ENCODE measurements at places on chromosomes 6 and 20. TPM values are rescaled to one million over a fixed set of nuclear protein-coding genes. Genes with fewer than 3 reads are reported as not detected.

- H3K27me3 ChIP-seq: no peaks in the 10 kb centered on the region
- H3K27ac ChIP-seq: peak overlapping the region; percentile 73
- H3K4me1 ChIP-seq: peaks cover 62% of the 10 kb centered on the region
- peak; percentile 59 for DNase-seq
- H3K4me3 ChIP-seq: peak overlapping the region; percentile 26
Observed at GRCh38 chr6:116450769-116451740, 10.1 kb upstream of the CALHM6 start.

SYCP2 gene
- 56.0 TPM for total RNA-seq

GRCh38 chr6:101400326-101401135, 7.0 kb downstream of the GRIK2 start:
- DNase-seq: no peak
- H3K27me3 ChIP-seq: no peaks in the 10 kb centered on the region
- H3K36me3 ChIP-seq: peaks cover 6% of the 10 kb centered on the region
- no peak overlapping the region for H3K4me3 ChIP-seq
- H3K27ac ChIP-seq: no peak overlapping the region
- no peaks in the 10 kb centered on the region for H3K4me1 ChIP-seq

GRCh38 chr6:35804996-35805736, at the start of gene LHFPL5:
LHFPL5 (plus strand) TSS chr6:35805352; CDS start chr6:35805671, 319 bp downstream.
- peaks cover 6% of the 10 kb centered on the region for H3K36me3 ChIP-seq
- H3K4me1 ChIP-seq: peaks cover 9% of the 10 kb centered on the region
- H3K27me3 ChIP-seq: peaks cover 23% of the 10 kb centered on the region

DNA sequence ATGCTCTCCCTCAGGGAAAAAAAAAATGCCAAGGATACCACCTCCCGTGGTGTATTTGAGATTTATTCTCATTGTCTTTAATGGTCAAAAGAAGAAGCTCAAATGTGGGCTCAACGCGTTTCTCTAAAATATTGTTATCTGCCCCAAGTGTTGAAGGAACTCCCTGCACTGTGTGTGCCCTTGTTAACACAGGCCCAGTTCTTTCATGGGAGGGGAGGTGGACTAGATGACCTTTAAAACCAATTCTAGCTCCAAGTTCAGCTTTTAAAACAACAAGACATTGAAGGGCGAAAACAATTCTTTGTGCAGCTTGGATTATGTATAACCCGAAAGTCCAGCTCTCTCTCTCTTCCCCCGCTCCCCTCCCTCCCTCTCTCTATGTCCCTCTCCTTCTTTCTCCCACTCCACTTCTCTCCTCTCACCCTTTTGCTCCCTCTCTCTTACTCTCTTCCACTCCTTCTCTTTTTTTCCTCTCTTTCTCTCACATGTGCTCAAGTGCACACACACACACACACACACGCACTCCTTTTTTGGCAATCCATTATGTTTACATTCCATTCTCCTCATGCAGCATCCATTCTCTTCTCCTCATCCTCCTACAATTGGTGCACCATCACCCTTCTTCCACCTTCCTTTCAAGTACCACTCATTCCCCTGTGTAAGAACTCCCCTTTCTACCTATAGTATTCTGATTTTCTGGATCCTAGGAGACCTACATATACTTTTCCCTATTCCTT, 8.5 kb downstream of the HLA-DMB start:
- peaks cover 10% of the 10 kb centered on the region for H3K4me1 ChIP-seq
- H3K36me3 ChIP-seq: no peaks in the 10 kb centered on the region
- no peak overlapping the region for H3K4me3 ChIP-seq
- H3K27ac ChIP-seq: no peak overlapping the region
- no peak for DNase-seq
- no peaks in the 10 kb centered on the region for H3K27me3 ChIP-seq

- no peaks in the 10 kb centered on the region for H3K4me1 ChIP-seq
- peak; percentile 24 for DNase-seq
- no peaks in the 10 kb centered on the region for H3K36me3 ChIP-seq
- H3K4me3 ChIP-seq: no peak overlapping the region
Observed at GRCh38 chr20:61765871-61766654, 299.6 kb downstream of the TAF4 start.

DNA sequence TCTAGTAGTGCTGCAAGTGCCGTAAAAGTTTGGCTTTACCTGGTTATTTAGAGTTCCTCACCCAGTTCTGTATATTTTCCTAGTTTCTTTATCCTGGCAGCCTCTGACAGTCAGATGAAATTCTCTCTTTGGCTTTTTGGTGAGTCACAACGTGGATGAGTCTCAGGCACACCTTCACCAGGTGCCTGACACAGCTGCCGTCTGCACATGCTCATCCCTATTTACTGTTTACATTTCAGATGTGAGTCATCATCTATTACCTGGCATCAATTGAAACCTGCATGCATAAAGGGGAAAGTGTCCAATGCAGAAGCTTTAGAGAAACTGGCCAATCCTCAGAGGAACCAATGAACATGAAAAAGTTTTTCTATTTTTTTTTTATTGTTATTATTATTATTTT, 33.3 kb upstream of the ADGRF4 start:
- H3K27me3 ChIP-seq: no peaks in the 10 kb centered on the region
- H3K4me1 ChIP-seq: peaks cover 20% of the 10 kb centered on the region
- H3K36me3 ChIP-seq: no peaks in the 10 kb centered on the region
- no peak overlapping the region for H3K27ac ChIP-seq
- no peak overlapping the region for H3K4me3 ChIP-seq

NKX2-2 gene
- total RNA-seq: not detected

- no peak overlapping the region for H3K4me3 ChIP-seq
- no peak overlapping the region for H3K27ac ChIP-seq
- DNase-seq: peak; percentile 47
- H3K27me3 ChIP-seq: no peaks in the 10 kb centered on the region
Observed at GRCh38 chr20:16434062-16434664, 139.1 kb downstream of the KIF16B start.

NFATC2 gene
- 15.8 TPM for total RNA-seq

BCLAF1 gene
- total RNA-seq: 139 TPM

GRCh38 chr6:86031713-86032112, 389.0 kb upstream of the SYNCRIP start:
- no peaks in the 10 kb centered on the region for H3K4me1 ChIP-seq
- no peak overlapping the region for H3K27ac ChIP-seq
- H3K27me3 ChIP-seq: no peaks in the 10 kb centered on the region
- no peak overlapping the region for H3K4me3 ChIP-seq
- DNase-seq: no peak
- no peaks in the 10 kb centered on the region for H3K36me3 ChIP-seq

DNA sequence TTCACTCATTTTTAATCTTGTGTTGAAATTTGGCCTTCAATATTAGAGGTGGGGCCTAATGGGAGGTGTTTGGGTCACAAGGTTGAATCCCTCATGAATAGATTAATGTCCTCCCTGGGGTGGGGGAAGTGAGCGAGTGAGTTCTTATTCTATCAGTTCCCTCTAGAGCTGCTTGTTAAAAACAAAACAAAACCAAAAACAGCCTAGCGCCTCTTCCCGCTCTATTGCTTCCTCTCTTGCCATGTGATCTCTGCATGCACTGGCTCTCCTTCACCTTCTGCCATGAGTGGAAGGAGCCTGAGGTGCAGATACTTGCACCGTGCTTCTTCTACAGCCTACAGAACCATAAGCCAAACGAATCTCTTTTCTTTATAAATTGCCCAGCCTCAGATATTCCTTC, 89.6 kb upstream of the SLC35F1 start:
- H3K4me1 ChIP-seq: no peaks in the 10 kb centered on the region
- DNase-seq: no peak
- H3K27me3 ChIP-seq: no peaks in the 10 kb centered on the region
- H3K36me3 ChIP-seq: no peaks in the 10 kb centered on the region
- no peak overlapping the region for H3K4me3 ChIP-seq

DNA sequence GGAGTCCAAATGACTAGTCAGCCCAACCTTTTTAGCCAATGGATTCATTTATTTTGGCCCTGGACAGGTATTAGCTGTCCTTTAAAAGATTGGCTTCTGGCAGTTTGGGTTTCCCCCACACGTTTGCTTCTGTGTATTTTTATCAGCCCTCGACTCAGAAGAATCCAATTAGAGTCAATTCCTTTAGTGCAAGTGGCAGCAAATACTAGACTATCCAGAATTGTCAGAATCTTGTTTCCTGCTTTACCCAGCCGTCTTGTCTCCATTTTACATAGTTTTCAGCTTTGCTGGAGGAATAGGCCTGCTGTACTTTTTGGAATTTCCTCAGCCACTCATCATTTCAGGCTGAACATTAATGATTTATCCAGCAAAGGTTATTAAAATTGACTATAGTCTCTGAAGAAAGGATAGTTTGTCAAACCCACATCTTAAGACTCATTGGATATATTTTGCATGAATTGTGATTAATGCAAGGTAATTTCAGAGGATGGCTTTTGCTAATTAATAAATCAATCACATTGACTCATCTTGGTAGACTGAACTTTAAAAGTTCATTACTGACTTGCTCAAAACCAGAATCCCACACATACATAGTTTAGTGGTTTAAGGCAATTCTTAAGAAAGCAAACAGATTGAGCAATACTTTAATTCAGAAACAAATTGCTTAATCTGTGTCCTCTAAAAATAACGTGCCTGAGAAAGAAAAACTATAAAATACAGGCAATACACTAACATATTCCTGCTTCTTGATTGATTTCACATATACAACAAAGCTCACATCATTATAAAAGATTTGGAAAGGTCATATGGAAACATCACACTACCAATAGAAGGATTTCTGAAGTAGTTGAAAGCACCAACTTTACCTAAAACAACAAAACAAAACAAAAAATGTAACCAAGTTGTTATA, 62.9 kb upstream of the ZNF217 start:
- DNase-seq: peak; percentile 39
- no peaks in the 10 kb centered on the region for H3K27me3 ChIP-seq
- H3K27ac ChIP-seq: peak overlapping the region; percentile 91
- peaks cover 10% of the 10 kb centered on the region for H3K36me3 ChIP-seq

DNA sequence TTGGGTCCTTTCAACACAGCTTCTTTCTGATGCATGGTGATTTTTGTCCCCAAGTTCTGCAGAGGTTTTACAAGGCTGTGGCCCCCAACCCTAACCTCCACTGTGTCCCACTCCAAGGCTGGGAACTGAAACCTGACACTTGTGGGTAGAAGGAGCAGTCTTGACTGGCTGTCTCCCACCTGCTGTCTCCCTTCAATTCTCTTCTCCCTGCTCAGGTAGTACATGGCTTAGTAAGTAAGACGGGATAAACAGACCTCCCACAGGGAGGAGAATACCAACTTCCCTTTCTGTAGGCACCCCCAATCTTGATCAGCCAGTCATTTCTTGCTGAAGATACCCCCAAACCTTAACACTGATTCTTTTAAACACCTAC, 25.0 kb downstream of the TGM6 start:
- DNase-seq: no peak
- no peak overlapping the region for H3K27ac ChIP-seq
- H3K4me1 ChIP-seq: no peaks in the 10 kb centered on the region
- peaks cover 58% of the 10 kb centered on the region for H3K27me3 ChIP-seq
- H3K4me3 ChIP-seq: no peak overlapping the region

PTPN1 gene
- total RNA-seq: 67.5 TPM

- DNase-seq: no peak
- H3K27ac ChIP-seq: no peak overlapping the region
- H3K27me3 ChIP-seq: no peaks in the 10 kb centered on the region
- H3K4me1 ChIP-seq: peaks cover 7% of the 10 kb centered on the region
Observed at GRCh38 chr6:139402876-139403386, 28.5 kb upstream of the CITED2 start.

TMEM242 gene
- 7.9 TPM for total RNA-seq

- no peaks in the 10 kb centered on the region for H3K27me3 ChIP-seq
- H3K4me1 ChIP-seq: peaks cover 57% of the 10 kb centered on the region
- DNase-seq: peak; percentile 57
- peaks cover 18% of the 10 kb centered on the region for H3K36me3 ChIP-seq
Observed at GRCh38 chr20:38604873-38605303, 3.3 kb downstream of the ARHGAP40 start.

ADAM33 gene
- total RNA-seq: not detected

BCAS1 gene
- 11.1 TPM for total RNA-seq

GRCh38 chr20:63061051-63061770, 54.4 kb upstream of the BHLHE23 start:
- H3K27me3 ChIP-seq: peaks cover 49% of the 10 kb centered on the region
- no peak overlapping the region for H3K4me3 ChIP-seq
- H3K4me1 ChIP-seq: no peaks in the 10 kb centered on the region
- no peaks in the 10 kb centered on the region for H3K36me3 ChIP-seq
- no peak for DNase-seq

- H3K27ac ChIP-seq: no peak overlapping the region
- no peak overlapping the region for H3K4me3 ChIP-seq
- no peaks in the 10 kb centered on the region for H3K27me3 ChIP-seq
- H3K4me1 ChIP-seq: no peaks in the 10 kb centered on the region
- no peak for DNase-seq
- no peaks in the 10 kb centered on the region for H3K36me3 ChIP-seq
Observed at GRCh38 chr6:4071330-4071729, 7.6 kb downstream of the FAM217A start.

DNA sequence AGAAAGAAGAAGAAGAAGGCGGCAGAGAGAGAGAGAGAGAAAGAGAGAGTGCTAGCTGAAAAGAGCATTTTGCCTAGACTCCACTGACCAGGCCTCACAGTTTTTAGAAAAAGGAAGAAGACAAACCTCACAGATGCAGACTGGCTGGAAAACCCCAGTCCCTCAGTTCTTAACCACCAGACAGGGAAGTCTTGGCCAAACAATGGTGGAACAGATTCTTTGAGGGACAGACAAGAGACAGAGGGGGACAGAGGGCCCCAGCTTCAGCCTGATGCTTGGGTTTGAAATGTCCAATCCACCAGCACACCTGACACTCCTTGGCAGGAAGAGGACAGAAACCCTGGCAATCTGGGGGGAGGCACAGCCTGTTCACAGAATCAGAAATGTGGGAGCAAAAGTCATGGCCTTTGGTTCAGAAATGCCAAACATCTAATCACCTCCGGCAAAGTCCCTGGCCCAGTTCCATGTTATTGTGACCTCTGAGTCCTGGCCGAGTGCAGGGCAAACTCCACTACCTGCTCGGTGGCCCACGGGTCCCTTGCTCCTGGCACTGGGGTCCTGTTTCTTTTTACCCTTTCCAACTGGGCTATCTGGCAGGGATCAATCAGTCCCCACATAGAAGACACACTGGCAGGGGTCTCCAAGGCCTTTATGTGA, 235.2 kb downstream of the LY86 start:
- H3K36me3 ChIP-seq: peaks cover 28% of the 10 kb centered on the region
- H3K4me3 ChIP-seq: no peak overlapping the region
- no peaks in the 10 kb centered on the region for H3K4me1 ChIP-seq

SYNDIG1 gene
- total RNA-seq: not detected

ECT2L gene
- not detected for total RNA-seq

GRCh38 chr20:1423625-1424106, 30.8 kb upstream of the FKBP1A start:
- H3K36me3 ChIP-seq: no peaks in the 10 kb centered on the region
- H3K4me3 ChIP-seq: no peak overlapping the region
- no peaks in the 10 kb centered on the region for H3K27me3 ChIP-seq
- peak overlapping the region; percentile 79 for H3K27ac ChIP-seq
- DNase-seq: peak; percentile 68

OR2H2 gene
- not detected for total RNA-seq

DNA sequence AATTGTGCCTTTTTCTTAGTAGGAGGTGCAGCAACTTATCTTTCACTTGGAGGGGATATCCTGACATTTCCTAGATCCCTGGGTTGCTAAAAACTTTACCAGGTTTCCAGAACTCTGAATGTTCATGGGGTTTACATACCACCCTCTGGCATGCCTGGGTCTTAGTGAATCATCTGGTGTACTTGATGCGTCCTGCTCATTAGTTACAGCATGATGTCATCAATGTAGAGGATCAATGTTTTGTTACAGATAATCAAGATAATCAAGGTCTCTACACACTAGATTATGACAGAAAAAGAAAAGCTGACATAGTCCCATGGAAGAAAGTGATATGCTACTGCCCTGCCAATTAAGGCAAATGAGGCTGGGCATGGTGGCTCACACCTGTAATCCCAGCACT, 27.0 kb downstream of the FITM2 start:
- no peaks in the 10 kb centered on the region for H3K36me3 ChIP-seq
- H3K4me1 ChIP-seq: no peaks in the 10 kb centered on the region
- H3K27ac ChIP-seq: no peak overlapping the region
- no peak overlapping the region for H3K4me3 ChIP-seq
